ENCODE measurements at places on chromosomes 1 and 21.

DNA sequence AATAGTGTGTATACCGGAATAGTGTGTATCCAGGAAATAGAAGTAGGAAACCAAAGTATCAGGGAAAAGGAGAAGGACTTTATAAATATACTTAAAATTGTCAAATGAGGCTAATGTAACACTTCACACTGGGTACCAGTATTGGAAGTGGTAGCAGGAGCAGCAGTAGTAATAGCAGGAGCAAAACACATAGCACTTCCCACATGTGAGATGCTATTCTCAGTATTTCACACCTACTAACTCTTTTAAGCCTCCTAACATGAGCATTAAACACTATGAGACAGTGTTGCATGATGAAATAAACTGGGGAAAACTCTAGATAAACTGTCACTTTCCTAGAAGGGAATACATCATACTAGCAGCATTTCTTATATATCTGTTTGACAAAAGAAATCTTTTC lies 376.7 kb downstream of the VAV3 start:
- no peak for DNase-seq

GRCh38 chr1:209202830-209203532 lies 380.5 kb upstream of the CAMK1G start:
- DNase-seq: peak; percentile 4

- no peak for DNase-seq
These were observed 291.3 kb downstream of the RRAGC start for GRCh38 chr1:38568061-38568857.

DNA sequence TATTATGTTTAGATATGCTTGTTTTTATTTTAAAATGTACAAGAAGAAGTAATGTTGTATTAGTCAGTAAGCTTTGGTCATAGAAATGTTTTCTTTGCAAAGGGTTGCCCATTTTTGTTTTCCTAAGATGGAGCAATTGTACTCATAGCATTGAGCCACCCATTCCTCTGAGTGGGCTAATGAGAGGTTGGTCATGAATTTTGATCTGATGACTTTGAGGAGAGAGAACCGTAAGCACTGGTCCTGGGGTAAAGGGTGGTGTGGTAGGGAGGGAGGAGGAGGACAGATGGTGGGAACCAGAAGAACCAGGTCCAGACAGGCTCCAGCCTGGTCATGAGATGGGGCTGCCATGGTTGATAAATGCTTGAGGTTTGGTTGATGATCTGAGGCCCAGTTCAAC lies 15.9 kb upstream of the SLC6A9 start:
- no peak for DNase-seq

DNA sequence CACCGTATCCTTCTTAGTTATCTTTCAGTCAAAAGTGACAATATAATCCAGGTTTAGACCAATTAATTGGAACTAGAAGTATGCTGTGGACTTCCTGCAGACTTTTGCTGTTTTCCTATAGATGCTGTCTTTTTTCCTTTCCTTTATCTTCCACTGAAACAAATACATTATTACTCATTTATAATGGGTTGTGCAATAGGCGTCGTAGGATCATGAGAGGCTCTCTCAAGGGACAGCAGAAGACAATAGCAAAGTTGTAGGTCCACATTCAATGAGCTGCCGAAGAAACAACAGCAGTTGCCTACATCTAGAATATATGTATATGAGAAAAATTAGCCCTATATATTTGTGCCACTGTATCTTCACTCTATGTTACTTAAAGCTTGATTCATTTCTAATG lies 371.6 kb downstream of the AMY1C start:
- DNase-seq: no peak

- DNase-seq: no peak
These were observed 2.0 kb upstream of the TNFSF18 start for GRCh38 chr1:173052681-173053196.

DNA sequence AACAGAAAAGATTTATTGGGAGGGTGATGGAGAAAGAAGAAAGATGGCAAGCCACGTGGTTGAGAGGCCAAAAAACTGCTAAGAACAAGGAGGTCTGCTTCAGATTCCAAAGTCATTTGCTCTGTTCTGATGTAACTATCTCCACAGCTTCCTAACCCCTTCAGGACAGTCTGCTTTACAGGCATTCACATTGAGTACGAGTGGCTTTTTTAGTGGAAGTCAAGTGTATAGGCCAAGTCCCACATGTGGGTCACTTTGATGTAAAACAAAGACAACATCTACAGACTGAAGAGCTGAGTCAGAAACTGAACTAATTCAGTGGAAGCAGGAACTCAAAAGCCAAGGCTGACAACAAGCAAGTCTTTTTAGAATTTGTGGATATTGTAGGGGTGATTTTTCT lies 128.7 kb upstream of the F3 start:
- DNase-seq: no peak

DNA sequence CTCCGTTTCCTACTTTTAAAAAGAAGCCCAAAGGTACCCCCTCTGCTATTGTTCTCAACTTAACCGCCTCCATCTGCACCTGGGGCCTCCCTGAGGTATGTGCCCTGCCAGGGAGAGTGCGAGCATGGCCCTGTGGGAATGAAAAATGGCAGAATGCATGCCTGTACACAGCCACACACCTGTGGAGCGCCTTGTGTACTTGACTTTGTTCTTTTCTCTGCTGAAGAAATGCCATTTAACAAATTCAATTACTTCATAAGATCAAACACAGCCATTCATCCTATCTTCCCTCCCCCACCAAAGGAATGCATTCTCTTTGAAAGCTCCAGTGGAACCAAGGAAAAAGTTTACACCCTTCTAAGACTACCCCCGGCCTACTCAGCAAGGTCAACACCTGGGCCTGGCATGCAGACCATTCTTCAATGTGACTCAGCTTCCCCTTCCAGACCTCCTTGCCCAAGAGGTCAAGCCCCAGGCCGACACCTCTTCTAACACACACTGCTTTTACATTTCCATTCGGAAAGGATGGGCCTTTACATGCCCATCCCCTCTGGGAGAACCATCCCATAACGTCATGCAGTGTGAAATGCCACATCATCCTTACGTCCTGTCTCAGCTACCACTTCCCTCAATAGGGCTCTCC lies 123.7 kb downstream of the SMYD2 start:
- no peak for DNase-seq

GRCh38 chr1:10033359-10033845 lies 644 bp downstream of the UBE4B start:
- DNase-seq: no peak

GRCh38 chr1:55062801-55063576 lies 23.6 kb downstream of the PCSK9 start:
- no peak for DNase-seq
